ENCODE measurements at places on chromosomes 7 and 10.

- DNase-seq = no peak
These were observed 103.2 kb downstream of the MAD1L1 start for GRCh38 chr7:2129323-2130095.

GRCh38 chr10:95697429-95697828 lies 3.7 kb upstream of the TCTN3 start:
- no peak for DNase-seq

DNA sequence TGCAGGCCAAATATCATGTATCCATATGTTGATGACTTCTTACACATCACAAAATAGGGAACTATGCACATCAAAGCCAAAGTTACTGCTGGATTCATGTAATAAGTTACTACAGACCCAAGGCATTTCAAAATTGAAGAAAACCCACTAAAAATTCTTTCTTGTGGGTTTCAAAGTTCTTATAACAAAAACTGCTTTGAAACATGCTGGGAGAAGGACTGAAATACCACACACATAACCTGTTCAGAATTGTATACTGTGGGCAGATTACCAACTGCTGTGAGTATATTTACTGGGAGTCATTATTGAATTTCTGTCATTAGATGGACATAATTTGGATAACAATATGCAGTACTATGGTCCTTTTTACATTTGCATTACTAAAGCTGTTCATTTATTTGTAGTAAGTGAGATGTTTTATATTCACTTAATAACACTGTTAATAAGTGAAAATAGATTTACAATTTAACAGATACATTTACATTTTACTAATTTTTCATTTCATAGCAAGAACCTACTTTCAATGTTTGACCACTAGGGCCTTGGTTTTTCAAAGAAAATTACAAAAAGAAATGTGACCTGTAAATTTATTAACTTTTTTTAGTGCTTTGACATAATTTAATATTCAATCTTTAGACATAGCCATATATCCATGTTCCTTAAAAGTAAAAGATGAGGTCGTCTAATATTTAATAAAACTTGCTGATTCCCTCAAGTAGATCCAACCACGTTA lies 132.6 kb downstream of the MAGI2 start:
- DNase-seq = no peak

GRCh38 chr7:8620169-8620568 lies 186.8 kb downstream of the NXPH1 start:
- no peak for DNase-seq
